Stimulated activated CD4-positive, alpha-beta T cell treated with anti-CD3 and anti-CD28 coated beads, Interleukin-4, amount 100 ng/mL, for 1 hour (primary cell): ENCODE measurements at places on chromosomes 1 and 21.

DNA sequence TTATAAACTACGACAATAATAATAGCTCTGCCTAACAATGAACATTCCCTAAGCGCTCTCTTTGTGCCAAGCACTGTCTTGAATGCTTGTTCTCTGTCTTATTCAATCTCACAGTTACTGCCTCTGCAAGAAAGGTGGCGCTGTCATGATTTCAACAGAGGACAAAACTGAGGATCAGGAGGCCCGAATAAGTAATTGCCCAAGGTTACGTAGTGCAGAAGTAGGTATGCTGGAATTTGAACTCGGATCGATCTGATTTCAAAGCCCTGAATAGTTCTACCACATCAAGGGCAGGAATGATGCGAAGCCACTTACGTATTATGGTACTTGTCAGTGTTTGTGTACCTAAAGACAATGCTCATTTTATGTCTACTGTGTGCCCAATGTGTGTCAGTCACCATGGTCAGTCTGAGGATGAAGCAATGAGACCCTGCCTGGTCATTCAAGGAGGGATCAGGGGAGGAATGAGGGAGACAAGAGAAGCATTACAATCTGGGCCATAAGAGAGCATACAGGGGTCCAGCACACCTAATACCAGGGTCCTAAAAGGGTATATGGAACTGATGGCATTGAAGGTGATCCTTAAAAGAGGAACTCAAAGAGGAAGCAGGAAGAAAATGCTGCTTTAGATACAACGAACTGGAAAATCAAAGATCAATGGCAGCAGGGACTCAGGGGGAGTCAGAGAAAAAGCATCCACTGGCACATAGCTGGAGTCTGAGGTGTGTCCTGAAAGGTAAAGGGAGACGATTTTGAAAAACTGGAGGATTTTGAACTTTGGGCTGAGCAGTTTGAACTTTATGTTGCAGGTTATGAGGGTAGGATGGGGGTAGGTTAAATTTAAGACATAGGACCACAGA is 389.2 kb downstream of the PLPP3 start:
- no peak for DNase-seq

GRCh38 chr1:181341026-181341632 is 142.2 kb upstream of the CACNA1E start:
- no peak for DNase-seq

DNA sequence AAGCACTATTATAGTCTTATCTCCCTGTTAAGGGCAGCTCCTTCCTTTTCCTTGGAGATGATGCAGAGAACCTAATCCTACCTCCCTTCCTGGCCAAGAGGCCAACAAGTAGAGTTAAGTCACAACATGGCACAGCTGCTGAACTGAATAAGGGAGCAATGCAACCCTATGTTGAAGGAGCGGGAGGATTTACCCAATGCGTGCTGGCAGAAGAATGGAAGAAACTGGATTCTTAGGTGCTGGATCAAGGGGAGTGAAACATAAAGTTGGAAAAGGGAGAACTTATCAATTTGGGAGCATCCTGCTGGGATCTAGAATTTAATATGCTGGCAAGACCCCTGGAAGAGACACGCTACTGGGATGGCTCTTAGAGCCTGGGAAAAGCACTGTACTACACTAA is 12.0 kb upstream of the HUNK start:
- DNase-seq, result no peak

GRCh38 chr1:198902655-198903054 is 263.8 kb downstream of the PTPRC start:
- DNase-seq, result no peak

GRCh38 chr1:187013582-187014200 is 184.9 kb downstream of the PLA2G4A start:
- DNase-seq, result no peak
